Hematopoietic multipotent progenitor cell treated with erythropoietin and hydrocortisone succinate and interleukin-3 and kit ligand, for 15 days (in vitro differentiated cells): ENCODE measurements at places on chromosomes 3 and 15.

GRCh38 chr3:67215690-67216089, 217.6 kb downstream of the KBTBD8 start:
- DNase-seq = no peak

GRCh38 chr15:58771621-58772250, 634 bp downstream of the MINDY2 start:
- no peak for DNase-seq

- no peak for DNase-seq
Observed at GRCh38 chr3:69438476-69438875, 52.6 kb upstream of the FRMD4B start.

GRCh38 chr3:13229273-13229949, 156.2 kb upstream of the IQSEC1 start:
- no peak for DNase-seq

DNA sequence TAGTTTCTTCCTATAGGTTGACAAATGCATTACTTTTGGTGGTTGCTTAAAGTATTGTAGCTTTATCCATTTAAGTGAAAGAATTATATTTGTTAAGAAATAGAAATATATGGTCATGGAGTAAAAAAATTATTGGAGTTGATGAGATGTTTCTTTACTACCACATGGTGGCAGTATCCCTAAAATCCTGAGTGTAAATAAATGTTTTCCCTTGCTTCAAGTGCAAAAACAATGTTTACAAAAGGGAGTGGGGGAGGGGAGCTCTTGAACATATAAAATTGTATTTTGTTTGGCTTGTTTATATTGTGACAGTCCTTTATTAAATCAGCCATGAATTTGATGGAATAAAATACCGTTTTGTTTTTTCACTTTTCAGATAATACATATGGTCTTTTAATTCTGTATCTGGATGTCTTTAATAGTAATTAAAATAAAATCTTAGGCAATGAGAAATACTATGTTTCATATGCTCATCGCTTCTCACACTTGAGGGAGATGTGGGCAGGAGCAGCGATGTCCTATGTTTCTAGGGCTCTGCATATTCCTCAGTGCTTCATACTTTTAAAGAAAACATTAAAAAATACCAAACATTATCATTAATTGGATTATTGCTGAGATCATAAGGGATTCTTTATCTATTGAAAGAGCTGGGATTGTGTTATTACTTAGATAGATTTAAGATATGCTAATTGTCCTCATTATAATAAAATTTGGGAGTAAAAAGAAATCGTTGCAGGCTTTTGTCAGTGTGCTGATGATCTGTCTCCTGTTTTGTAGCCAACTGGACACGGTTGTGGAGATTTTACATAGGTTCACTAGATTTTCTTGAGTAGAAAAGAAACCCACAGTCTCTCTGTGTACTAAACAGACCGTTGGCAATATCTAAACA, 349.7 kb downstream of the TUSC7 start:
- no peak for DNase-seq

- no peak for DNase-seq
Observed at GRCh38 chr3:82816086-82816485, 1054.6 kb upstream of the GBE1 start.

DNA sequence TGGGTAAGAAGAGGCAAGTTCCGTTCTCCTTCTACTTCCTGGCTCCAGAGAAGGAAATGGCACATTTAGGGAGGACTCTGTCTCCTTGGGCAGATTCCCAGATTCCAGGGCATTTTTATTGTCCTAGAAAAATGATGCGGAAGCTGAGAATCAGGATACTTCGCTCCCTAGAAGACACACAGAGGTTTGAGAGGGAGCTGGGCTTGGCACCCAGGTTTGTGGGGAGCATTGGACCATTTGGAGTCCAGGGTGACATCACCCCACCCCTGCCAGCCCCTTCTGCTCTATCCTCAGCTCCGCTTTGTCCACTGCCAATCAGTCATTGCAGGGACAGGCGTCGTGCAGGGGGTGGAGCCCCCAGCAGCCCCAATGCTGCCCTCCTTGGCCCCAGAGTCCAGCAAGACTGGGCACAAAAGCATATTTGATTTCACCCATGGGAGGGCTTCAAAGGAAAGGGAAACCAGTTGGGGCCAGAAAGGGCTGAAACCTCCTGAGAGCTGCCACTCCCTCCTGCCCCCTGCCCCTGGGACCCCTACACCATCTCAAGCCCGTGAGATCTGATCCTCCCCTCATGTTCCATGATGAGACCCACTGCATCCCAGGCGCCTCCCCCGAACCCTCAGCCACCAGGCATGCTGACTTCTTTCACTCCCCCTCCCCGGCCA, 129.8 kb upstream of the MEF2A start:
- DNase-seq = no peak

- DNase-seq = no peak
Observed at GRCh38 chr15:101307897-101308603, 13.0 kb upstream of the SNRPA1 start.

GRCh38 chr3:167736264-167736787, 805 bp downstream of the SERPINI1 start:
- no peak for DNase-seq

DNA sequence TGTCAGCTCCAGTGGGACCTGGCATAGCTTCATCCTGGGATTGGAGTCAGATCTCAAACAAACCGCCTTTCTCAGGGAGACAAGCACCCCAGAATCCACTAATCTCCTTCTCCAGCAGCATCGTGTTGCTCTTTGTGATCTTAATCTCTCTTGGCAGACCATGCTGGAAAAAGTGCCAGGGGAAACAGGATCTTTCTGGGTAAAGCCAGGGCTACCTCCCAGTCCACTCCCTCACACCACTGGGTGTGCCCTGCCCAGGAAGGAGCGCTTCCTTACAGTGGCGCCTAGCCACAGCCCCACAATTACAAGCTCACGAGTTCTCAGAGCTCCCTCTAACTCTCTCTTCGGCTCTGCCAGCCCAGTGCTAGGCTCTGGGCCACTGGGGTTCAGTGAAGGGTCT, 32.2 kb downstream of the RPLP1 start:
- no peak for DNase-seq

DNA sequence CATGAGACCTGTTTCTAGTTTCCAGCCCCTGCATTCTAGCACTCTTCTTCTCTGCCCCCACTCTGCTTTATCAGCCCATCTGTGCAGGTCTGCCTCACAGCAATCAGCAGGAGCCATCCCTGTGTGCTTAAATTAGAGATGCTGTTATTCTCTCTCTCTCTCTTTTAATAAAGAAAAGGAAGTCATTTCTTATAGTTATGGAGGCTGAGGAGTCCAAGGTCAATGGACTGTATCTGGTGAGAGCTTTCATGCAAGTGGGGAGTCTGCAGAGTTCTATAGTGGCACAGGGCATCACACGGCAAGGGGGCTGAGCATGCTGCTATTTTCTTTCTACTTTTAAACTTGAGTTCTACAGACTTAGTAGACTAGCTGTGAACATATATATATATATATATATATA, 4.5 kb upstream of the ST6GAL1 start:
- DNase-seq = no peak

- no peak for DNase-seq
Observed at GRCh38 chr15:62739082-62739481, 303.5 kb upstream of the TPM1 start.

GRCh38 chr3:8371960-8372463, 129.6 kb upstream of the LMCD1 start:
- DNase-seq = no peak

DNA sequence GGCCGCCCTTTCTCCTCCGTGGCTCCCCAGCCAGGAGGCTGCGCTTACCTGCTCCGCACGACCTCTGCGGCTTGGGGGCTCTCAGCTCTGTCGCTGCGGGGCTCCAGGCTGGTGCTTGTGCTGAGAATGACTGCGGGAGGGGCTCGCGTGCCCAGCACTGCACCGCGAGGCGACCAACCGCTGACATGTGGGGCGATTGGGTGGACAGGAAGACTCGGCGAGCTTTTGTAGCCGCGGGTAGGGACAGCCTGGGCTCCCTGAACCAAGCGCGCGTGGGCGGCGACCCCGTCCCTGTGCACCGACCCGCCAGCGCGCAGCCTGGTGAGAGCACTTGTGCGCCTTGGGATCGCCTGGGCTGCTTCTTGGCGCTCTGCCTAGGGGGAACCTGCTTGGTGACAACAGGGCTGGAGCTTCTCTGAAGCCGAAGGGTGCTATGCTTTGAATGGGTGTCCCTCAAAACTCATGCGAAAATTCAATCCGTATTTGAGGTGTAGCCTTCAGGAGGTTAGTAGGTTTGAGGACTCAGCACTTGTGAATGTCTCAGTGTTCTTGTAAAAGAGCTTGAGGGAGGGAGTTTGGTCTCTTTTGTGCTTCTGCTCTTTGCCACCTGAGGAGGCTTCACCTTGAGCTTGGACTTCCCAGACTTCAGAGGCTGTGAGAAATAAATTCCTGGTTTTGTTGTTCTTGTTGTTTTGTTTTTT, 50.4 kb downstream of the IL12A start:
- no peak for DNase-seq

- no peak for DNase-seq
Observed at GRCh38 chr15:77179541-77179998, 108.7 kb upstream of the TSPAN3 start.

GRCh38 chr15:81326466-81327212, 2.7 kb upstream of the STARD5 start:
- no peak for DNase-seq

DNA sequence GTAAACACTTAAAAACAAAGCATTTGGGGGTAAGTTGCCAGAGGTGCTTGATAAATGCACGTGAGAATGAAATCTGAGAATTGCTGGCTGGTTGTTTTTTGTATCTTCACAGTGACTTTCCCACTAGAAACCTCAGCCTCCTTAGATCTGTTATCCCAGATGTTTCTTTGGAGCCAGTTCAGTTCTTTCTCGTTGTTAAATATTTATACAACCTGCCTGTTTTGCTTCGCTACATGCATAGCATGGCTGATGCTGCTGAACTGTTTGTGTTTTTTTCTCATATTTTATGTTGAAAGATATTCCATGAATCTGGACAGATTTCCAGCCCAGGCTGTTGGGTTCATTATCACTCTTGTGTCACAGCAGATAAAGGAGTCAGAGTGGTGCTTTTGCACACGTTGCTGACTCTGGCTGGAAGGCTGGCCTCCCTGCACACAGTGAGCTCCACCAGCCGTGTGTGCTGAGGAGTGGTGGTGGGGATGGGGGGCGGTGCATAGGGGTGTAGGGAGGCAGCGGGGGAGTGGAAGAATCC, 80.2 kb downstream of the ARNT2 start:
- DNase-seq = no peak

DNA sequence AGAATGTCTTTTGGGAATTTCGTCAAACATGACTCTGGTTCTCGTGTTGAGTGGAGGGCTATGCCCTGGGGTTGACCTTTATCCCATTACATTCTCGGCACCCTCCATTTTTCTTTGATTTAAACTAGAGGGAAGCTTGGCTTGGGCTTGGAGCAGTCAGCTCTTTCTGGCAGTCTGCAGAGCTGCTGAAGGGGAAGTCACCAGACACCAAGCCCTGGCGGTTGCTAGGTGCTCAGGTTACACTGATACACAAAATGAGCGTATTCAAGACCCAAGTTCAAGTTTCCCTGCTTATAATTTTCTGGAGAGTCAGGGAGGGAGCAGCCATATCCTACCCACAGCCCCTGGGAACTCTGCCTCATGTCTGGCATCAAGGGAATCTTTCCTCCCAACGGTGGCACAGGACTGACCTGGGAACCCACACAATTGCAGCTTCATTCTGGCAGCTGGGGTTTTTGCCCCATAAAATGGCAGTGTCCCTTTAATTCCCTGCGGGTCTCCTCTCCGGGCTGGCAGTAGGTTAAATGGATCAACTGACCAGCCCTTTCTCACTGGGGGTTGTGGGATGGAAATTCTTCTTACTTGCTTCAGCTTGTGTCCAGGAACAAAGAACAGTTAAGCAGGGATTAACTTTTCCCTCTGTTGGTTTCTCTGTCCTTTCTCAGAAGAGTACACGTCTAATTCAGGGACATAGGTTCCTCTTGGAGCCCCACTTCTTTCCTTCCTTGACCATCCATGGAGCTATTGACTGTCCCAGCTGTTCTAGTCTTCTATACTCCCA, 110.0 kb upstream of the DLG1 start:
- DNase-seq = no peak

DNA sequence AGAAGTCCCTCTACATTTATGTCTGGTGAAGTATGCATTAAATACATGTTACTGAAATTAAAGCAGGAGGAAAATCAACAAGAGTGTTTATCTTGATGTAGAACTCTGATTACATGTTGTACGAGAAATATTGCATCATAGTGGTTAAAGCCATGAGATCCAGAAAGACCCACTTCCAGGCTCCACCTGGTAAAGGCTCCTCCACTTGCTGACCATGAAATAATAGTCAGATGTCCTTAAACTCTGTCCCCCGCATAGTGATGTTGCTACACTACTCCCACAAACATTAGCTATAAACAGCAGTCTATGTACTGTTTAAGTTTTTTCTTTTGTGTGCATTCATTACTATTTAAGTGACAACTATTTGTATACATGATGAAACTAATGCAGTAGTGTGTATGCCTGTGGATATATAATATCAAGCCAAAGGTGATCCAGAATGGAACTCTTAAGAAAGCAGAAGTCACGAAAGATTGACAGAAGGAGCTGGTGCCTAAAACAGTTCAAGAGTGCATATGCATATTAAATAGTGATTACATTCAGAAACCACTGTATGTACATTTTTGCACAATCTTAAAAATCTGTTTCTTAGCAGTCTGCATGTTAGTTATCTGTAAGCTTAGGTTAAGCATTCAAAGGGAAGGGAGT, 264.4 kb upstream of the KCNMB2 start:
- no peak for DNase-seq

- no peak for DNase-seq
Observed at GRCh38 chr3:27792869-27793268, 70.7 kb upstream of the EOMES start.

- no peak for DNase-seq
Observed at GRCh38 chr15:61731099-61731498, 329.1 kb downstream of the VPS13C start.

- DNase-seq = no peak
Observed at GRCh38 chr15:88035381-88035780, 221.2 kb downstream of the NTRK3 start.

GRCh38 chr3:10510743-10511432, 5.5 kb upstream of the ATP2B2 start:
- no peak for DNase-seq

GRCh38 chr3:125161607-125162219, 50.8 kb downstream of the SLC12A8 start:
- DNase-seq = no peak

- no peak for DNase-seq
Observed at GRCh38 chr15:62603742-62604141, 438.7 kb upstream of the C2CD4B start.

GRCh38 chr15:27867861-27868260, 231.3 kb downstream of the OCA2 start:
- no peak for DNase-seq

GRCh38 chr3:118987477-118987876, 47.2 kb downstream of the IGSF11 start:
- DNase-seq = no peak
